ENCODE measurements at places on chromosomes 5 and 9.

- peak; percentile 48 for DNase-seq
Measured at GRCh38 chr5:107670932-107671741, at the start of gene EFNA5. Gene EFNA5 (minus strand): TSS chr5:107670937.

- peak; percentile 95 for DNase-seq
Measured at GRCh38 chr5:154373729-154374179, 72.0 kb upstream of the SAP30L start.

DNA sequence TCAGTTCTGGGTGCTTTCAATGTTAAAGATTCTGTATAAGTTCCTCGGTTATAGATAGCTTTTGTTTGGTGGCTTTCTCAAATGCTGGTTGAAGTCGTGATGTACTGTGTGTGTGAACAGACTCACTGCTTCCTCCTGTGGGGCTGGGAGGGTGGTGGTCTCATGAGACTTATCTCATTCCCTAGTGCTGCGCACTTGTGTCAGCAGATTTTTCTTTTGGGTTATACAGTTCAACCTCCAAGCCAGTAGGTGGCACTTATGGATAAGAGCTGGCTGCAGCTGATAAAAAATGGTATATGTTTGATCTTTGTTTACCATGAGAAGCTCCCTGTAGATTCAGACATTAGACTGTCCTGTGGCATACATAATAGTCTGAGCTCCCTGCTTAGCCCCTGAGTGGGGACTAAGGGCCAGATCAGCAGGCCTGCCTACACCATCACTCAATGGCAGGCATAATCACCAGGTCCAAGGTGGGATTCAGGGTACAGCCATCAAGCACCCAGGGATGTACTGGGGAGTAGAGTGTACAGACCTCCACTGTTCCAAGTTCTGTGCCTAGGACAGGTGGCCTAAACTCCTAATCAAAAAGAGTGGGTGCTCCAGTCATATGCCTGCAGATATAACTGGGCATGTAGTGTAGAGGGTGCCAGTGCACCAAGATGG is 174.2 kb downstream of the OXCT1 start:
- peak; percentile 49 for DNase-seq

DNA sequence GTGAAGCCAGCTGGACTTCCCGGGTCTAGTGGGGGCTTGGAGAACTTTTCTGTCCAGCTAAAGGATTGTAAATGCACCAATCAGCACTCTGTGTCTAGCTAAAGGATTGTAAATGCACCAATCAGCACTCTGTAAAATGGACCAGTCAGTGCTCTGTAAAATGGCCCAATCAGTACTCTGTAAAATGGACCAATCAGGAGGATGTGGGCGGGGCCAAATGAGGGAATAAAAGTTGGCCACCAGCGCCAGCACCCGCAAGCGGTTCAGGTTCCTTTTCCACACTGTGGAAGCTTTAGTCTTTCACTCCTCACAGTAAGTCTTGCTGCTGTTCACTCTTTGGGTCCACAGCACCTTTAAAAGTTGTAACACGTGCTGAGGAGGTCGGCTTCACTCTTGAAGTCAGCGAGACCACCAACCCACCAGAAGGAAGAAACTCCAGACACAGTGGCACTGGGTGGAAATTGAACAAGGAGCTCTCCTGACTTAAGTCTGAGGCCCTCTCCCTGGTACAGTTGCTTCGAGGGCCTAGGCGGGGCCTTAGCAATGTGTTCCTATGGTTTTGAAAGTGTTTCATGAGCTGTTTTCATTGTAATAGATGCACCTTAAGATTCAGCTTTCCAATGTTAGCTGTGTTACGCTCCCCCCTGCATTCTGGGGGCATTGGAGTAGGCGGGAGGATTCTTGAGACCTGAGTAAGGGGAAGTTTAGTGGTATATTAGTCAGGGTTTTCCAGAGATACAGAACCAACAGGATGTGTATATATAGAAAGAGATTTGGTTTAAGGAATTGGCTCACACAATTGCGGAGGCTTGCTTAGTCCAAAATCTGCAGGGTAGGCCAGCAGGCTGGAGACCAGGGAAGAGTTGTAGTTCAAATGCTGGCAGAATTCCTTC is 21.5 kb upstream of the MYO10 start:
- DNase-seq = no peak

- DNase-seq = no peak
Measured at GRCh38 chr5:81067406-81067805, 107.2 kb downstream of the RASGRF2 start.

DNA sequence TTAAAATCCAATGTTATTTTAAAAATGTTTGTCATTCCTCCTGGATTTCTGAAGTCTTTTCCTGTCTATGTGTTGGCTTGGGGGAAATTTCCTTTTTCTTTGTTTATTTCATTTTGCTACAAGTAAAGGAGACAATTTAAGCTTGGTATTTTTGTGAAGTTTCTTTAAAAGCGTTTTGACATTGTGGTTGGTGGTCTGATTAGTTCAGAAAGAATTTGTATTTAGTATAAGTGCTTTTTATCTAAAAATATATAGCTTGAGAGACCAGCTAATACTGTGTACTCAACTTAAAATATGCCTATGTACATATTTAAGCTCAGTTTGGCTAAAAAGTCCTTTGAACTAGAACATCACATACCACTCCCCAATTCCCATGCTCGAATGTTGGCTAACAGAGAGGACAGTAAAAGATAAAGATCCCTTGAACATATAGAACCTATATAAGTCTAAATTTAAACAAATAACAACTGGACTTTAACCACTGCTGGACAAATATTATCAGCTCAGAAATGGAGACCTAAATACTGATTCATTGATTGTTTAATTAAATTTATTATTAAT is 237.6 kb downstream of the TLE4 start:
- no peak for DNase-seq

- DNase-seq = no peak
Measured at GRCh38 chr5:1925111-1926070, 42.7 kb upstream of the IRX4 start.

DNA sequence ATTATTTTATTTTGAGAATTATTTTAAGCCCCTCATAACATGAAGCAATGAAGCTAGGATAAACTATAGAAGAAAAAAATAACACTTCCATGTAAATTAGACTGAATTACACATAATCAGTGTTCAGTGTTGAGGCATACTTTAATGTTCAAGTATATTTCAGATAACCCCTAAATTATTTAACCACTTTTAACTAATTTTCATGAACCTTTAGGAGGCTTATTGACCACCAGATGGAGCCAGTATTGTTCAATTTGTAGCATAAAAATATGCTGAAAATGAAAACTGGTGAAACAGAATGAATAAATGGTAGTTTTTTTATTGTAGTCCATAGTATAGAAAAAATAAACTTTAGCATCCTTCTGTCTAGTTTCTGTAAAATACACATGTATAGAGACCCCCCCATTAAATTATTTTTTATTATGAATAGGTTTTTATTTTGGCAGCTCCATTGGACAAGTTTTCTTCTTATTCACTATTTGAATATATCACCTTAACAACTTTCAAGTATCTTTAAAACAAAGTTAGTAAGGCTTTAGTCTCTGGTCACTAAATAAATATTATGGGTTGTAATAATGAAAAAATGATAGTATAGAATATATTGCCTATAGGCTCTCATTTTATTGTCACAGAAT is 190.1 kb downstream of the CWC27 start:
- peak; percentile 65 for DNase-seq

- no peak for DNase-seq
Measured at GRCh38 chr5:43730832-43731342, 127.9 kb downstream of the NNT start.

Data from OCI-M1 (cell line).